Activated gamma-delta T cell treated with Interleukin-2 at 50 U/mL for 16 hours (primary cell): ENCODE measurements at places on chromosomes 11 and 22.

DNA sequence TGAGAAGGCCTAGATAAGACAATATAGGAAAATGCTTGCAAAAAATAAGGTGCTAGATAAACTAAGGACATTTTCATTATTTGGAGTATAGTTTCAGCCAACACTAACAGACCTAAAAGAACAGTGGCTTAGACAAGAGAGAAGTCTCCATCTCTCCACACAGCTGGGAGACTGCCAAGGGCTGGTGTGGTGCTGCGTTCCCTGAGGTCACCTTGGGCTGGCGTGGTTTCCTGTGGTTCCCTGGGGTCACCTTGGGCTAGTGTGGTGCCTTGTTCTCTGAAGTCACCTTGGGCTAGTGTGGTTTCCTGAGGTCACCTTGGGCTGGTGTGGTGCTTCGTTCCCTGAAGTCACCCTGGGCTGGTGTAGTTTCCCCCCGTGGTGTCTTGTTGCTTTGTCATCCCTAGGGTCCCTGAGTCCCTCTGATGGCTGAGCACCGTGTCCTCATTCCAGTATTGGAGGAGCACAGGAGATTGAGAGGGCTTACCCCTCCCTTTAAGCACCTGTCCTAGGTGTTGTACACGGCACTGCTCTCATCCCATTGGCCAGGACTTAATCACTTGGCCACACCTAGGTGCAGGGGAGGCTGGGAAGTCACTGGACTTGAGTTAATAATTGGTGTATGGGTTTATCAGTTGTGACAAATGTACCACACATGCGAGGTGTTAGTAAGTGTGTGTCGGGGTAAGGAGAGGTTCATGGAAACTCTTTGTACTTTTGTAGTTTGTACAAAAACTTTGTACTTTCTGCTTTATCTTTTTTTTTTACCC lies 14.9 kb downstream of the SAMM50 start:
- DNase-seq = no peak

GRCh38 chr22:40965936-40966725 lies 15.0 kb downstream of the RBX1 start:
- no peak for DNase-seq

DNA sequence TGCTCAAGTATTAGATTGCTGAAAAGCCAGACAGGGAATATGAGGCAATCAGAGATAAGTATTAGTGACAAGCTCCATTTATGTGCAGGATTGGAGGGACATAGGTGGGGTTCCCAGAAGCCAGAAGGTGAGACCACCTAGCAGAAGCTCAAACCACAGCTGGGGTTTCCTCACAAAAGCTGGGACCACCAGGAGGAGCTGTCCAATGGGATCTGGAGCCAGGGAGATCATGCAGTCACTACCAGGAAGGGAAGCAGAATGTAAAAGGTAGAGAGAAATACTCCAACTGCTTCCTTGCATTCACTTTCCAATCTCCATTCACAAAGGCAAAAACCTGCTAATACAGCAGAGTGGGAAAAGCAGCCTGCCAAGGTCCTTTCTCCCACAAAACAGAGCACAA lies 5.2 kb upstream of the FSHB start:
- DNase-seq = no peak

DNA sequence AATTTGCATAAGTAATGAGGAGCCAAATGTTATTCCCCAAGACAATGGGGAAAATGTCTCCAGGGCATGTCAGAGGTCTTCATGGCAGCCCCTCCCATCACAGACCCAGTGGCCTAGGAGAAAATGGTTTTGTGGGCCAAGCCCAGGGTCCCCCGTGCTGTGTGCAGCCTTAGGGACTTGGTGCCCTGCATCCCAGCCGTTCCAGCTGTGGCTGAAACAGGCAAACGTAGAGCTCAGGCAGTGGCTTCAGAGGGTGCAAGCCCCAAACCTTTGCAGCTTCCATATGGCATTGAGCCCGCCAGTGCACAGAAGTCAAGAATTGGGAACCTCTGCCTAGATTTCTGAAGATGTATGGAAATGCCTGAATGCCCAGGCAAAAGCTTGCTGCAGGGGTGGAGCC lies 79.9 kb downstream of the FAM181B start:
- no peak for DNase-seq

DNA sequence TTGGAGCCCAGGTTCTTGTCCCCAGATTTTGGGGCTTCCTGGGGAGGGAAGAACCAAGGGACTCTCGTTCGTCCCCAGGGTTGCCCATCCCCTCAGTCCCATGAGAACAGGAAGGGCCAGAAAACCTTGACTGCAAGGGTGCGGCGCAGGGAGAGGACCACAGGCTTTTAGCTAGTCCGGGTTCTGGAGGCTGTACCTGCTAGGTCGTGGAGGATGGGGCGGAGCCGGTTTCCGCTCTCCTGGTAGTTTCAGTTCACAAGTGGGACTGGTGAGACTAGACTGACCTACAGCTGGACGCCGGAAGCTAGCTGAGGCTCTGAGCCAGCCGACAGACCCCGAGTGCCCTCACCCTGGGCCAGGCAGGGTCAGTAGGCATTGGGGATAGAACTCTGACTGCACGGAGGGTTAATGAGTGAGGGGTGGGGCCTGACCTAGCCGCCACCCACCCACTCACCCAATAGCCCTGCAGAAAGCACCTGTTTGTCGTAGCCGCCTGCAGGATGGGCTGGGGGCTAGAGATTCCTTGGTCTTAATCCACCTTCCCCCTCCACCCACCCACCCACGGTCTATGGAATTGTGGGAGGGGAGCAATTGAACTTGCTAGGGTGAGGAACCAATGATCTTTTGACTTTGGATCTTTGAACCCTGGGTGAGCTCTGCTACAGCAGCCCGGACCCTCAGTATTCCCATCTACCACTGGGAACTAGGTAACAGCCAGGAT lies 1.5 kb downstream of the MAFF start:
- peak; percentile 31 for DNase-seq

- DNase-seq = no peak
These were observed 54.3 kb downstream of the TSPAN18 start for GRCh38 chr11:44780940-44781631.

- DNase-seq = no peak
These were observed 172.9 kb upstream of the NECTIN1 start for GRCh38 chr11:119901657-119902577.

- DNase-seq = no peak
These were observed 7.3 kb upstream of the TAGLN start for GRCh38 chr11:117191680-117192400.

DNA sequence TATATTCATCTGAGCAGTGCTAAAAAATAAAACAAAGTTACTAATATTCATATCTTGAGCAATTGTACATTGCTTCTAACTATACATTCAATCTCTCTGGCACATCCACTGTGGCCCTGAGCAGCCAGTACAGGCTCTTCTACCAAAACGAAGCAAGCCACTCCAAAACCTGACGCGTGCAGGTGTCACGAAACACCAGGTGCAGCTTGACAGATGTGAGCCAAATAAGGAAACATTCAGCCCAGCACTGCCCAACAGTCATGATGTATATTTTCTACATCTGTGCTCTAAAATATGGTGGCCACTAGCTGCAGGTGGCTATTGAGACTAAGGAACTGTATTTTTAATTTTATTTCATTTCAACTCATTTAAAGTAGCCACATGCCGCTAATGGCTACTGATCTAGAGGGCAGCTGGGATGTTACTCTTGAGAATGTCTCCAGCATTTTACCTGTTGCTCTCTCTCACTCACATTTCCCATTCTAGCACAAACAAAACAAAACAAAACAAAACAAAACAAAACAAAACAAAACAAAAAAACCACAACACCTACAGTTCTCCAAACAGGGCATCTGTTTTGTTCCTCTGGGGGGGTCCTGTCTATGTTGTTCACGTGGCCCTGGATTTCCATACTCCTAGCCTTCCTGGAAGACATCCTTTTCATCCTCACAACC lies 77.7 kb downstream of the LARGE1 start:
- no peak for DNase-seq
